ENCODE measurements at places on chromosomes 4 and X.
A peak's percentile ranks its signal among the peaks of the same experiment; 100 is the strongest.

DNA sequence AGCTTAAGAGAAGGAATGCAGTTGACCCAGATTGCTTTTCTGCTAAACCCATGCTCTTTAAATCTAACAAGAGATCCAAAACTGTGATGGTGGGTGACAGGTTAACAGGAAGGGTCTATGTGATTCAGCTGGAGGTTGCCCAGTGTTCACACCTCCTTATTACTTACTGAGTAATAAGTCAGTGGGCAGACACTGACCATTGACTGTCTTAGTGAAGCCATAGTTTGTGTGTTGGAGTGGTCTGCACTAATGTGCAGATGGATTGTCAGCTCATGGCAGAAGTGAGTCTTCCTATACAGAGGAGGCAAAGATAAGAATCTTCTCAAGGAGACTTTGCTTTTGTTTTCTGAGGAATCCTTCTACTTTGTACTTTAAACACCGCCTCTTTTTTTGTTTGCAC lies 15.2 kb upstream of the RUFY3 start:
- DNase-seq = no peak

GRCh38 chrX:116031331-116031730 lies 139.2 kb upstream of the AGTR2 start:
- no peak for DNase-seq

- no peak for DNase-seq
Observed at GRCh38 chrX:75609406-75609805, 86.6 kb upstream of the ZDHHC15 start.

DNA sequence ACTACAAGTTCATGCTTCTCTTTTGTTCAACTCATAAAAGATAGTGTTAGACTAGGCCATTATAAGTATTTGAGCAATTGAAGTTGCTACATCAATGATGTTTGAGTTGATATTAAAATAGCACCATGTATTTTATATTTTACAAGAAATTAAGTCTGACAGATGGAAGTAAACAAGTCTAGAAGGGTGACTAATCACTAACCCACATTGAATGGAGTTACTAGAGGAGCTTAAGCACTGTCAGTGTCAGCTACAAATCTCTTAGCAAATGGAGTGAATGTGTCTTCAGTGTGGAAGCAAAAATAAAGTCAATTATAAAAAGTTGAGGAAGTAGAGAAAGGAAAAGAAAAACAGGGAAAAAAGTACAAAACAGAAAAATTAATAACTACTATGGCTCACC lies 592.5 kb downstream of the PCDH18 start:
- DNase-seq = no peak

- no peak for DNase-seq
Observed at GRCh38 chr4:48078425-48078824, 55.6 kb downstream of the TXK start.

GRCh38 chr4:81351654-81352445 lies 119.9 kb downstream of the RASGEF1B start:
- DNase-seq = peak; percentile 68

DNA sequence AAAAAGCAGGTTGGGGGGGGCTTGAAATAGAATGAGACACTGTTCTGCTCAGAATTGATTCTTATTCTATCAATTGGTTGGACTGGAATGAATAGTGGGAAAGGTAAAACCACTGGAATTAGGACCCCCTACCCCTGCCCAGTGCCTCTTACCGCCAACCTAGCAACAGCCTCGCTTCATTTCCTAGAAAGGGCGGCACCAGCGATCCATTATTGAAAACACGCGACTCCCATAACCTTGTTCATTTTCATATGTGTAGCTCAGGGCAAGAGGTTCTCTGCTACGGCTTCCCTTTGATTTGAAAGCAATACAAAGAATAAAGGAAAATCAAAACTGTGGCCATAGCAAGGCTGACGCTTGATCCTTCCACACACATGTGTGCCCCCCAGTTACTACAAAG lies 33.7 kb downstream of the IDS start:
- no peak for DNase-seq

DNA sequence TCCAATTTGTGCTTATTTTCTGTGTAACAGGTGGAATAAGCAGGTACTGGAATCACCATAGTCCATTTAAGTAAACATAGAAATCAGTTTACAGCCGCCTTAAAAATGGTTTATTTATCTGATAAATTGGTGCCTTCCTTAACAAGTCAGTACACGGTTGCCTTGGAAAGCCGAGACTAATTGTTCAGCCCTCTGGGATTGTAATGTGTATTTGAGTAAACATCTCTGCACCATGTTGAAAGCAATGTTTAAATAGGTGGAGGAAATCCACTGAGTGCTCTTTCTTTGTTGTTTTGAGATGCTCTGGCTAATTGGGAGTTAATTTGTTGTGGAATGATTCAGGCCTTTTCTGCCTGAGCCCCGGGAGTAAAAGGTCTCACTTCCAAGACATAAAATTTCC lies 45.7 kb upstream of the ADRA2C start:
- DNase-seq = no peak

- DNase-seq = no peak
Observed at GRCh38 chr4:179755322-179755721, 2313.1 kb upstream of the AGA start.

DNA sequence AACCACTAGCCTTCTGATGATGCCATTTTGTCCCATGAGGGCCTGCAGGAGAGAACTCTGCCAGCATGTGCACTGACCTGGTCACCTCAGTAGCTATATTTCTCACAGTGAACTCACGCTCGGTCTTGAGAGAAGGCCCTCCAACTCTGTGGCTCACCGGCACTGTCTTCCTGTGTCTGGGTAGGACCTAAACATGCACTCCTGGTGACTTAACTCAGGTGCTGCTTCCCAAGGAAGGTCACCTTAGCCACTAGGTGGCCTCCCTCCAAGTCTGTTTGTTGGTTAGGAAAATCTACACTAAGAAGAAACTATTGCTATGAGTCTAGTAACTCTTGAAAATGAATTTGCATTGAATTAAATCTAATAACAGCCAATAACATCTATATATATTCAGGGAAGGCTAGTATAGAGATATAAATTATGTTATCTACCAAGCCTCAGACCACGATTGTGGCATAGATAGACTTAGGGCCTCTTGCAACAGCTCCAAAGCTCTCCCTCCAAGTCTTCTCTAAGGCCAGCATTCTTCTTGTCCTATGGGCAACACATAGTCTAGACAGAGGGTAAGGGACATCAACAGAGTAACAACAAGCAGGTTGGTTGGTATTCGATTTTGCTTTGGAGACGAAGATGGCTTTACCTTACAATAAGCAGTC lies 24.7 kb downstream of the TLR10 start:
- no peak for DNase-seq

Measured in fibroblast of skin of abdomen (primary cell).